ENCODE measurements at places on chromosomes 3 and 15.

- DNase-seq = no peak
Observed at GRCh38 chr3:115418583-115418982, 204.7 kb upstream of the GAP43 start.

DNA sequence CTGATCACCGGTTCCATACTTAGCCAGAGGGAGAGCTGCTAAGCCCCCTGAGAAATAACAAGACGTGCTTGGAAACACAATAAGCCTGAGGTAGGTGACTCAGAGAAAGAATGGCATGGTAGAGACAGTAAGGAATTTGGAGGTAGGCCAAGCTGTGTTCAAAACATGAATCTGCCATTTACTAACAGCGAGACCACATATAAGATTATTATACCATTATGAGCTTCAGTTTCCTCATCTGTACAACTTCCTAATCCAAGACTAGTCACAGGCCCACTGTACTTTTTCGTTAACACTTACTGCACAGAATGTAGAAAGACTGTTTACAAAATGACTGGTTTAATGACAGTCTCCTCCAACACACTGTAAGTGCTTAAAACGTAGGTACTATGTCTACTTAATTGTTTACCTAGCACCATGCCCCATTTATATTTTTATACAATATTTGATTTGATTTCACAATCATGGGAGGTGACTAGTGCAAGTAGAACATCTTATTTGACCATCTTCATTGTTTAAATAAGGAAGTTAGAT, 25.7 kb downstream of the ATOSA start:
- no peak for DNase-seq

DNA sequence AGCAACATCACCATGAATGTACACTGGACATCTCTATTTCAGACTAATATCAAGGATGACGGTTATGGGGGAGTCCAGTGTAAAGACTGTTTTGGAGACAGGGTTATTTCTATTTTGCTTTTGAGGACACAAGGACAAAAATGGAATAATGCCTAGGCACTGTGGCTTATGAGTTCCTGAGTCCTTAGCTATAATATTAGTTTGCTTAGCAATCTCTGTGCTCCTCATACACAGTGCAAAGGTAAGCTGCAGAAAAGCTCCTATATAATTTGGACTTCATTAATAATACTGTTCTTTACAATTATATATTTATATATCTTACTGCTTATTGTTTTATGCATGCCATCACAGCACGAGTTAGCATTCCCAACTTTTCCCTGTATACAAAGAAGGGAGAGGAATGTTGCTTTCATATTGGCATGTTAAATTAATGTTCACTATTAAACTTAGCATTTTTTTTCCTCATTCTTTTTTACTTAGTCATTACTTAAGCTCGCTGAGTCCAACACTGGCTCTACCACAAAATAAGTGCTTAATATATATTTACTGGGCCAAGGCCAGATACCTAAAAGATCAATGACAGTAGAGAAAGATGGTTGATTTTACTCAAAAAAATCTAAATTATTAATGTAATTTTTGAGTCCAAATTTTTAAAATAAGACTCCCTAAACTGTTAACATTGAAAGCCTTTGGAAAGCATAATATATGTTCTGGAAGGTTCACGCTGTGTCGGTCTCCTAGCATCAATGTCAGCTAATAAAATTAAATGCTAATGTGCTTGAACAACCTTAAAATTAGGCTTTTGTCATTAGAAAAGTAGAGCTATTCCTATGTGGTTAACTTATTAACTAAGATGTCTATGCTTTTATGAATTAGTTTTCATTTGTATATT, 13.8 kb downstream of the THBS1 start:
- DNase-seq = no peak

GRCh38 chr3:123104550-123104949, 37.7 kb downstream of the PDIA5 start:
- no peak for DNase-seq

- no peak for DNase-seq
Observed at GRCh38 chr15:35728219-35728940, 182.4 kb upstream of the DPH6 start.

DNA sequence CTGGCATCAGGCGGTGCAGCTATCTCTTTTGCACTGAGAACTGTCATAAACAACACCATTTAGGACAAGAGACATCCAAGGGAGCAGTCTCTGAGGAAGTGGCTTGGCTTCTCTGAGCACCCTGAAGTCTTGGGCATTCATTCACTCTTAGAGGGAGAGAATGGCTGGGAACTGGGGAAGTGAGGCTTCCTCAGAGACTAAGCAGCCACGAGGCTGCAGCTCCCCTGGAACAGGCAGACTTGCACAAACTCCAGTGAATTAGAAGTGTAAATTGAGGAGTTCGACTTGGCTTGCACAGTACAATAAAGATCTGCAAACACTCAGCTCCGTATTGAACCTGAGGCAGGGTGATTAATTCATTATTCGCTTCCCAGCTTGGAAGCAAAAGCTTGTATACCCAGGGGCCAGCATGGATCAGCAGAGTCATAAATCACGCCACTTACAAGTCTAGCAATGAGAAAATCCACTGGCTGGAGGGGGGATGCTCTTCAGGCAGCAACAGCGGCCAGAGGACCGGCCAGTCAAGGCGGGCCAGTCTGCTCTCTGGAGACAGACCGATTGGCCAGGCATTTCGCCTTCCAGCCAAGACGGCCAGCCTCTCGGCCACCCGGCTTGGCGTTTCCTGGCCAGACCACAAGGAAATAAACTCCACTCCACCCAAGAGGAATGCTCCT, 118.8 kb upstream of the ADPGK start:
- no peak for DNase-seq

DNA sequence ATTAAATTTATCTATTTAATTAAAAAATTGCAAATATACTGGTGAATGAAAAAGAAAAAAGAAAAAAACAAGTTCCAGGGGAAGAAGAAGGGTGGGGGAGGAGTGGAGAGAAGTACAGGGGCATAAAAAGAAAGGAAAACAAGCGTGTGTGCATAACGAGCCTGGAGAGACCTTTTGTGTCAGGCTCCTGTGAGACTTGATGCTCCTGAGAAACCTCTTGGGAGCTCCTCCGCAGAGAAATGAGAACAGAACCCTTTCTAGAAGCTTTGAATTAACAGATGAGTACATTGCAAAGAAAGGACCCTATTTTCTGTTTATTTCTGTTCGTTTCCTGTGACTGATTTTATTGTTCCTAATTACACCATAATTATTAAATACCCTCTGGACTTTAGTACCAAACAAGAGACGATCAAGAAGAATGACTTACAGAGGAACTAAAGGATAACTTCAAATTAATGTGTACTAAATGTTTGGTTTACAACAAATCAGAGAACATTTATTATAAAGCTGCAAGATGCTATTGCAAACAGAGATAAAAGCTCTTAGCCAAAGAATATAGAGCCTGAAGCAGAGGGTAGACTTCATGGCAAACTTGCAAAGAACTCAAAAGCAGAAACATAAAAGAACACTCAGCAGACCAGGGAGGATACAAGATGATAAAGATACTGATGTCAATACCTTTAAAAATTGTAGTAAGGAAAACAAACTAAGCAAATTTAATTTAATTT, 74.7 kb downstream of the DPPA2 start:
- DNase-seq = no peak

DNA sequence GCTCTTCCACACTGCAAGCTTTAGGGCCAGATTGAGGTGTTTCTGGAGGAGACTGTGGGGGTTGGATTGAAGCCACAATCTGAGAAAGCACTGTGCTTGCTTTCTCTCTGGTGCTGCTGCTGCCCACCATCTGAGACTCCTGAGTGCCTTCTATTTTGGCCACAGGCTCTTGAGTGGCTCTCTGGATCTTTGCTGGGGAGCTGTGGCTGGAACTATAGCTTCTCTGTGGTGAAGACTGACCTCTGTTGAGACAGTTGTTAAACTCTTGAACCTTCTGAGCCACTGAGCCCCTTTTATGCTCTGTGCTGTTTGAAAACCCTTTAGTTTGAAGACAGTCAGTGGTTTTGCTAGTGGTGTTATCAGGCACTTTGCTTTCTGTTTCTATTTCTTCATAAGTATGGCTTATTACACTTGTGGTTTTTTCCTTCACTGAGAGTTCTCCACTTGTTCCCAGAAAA, 108.7 kb upstream of the TSPAN3 start:
- DNase-seq = no peak

GRCh38 chr3:27877061-27878013, 155.2 kb upstream of the EOMES start:
- DNase-seq = no peak

- DNase-seq = no peak
Observed at GRCh38 chr15:41981371-41982132, 9.2 kb upstream of the EHD4 start.

- DNase-seq = no peak
Observed at GRCh38 chr3:102599819-102600576, 165.2 kb downstream of the ZPLD1 start.

DNA sequence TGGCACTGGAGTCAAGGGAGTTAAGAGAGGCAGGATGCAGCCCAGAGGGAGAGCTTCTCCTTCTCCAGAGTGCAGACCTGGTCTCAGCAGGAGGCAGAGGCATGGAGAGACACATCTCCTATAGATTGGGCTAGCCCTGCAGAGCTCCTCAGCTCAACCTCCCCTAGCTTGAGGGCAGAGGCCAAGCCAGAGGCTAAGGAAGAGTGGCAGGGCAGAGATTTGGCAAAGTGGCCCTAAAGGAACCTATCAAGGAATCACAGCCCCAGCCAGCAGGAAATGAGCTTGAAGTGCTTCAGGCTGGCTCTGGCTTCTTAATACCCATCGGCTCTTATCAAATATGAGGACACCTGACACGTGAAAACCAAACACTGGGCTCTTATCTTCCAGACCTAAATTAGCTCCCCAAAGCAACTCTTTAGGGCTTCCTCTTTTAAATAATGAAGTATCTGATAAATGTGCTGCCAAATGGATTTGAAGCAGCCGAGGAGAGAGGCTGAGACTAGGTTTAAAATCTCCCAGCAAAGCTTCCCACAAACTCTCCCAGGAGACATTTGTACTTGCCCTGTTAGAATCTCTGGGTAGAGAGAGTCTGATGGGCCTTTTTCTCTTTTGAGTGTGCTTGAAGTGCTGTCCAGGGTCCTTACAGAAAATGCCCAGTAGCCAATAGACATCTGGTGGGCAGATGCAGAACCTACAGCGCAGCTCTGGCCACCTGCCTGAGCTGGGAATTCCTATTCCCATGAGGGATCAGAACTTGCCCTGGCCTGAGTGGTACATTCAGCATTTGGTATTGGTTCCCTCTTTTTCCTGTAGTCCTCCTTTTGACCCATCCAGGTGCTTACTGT, 271.4 kb downstream of the CLSTN2 start:
- DNase-seq = no peak

GRCh38 chr15:60511351-60512031, 32.5 kb upstream of the ICE2 start:
- DNase-seq = no peak

GRCh38 chr15:34038871-34039789, at the start of gene AVEN:
AVEN (minus strand) TSS chr15:34039204; CDS start chr15:34039046, 158 bp downstream.
- DNase-seq = peak; percentile 49

DNA sequence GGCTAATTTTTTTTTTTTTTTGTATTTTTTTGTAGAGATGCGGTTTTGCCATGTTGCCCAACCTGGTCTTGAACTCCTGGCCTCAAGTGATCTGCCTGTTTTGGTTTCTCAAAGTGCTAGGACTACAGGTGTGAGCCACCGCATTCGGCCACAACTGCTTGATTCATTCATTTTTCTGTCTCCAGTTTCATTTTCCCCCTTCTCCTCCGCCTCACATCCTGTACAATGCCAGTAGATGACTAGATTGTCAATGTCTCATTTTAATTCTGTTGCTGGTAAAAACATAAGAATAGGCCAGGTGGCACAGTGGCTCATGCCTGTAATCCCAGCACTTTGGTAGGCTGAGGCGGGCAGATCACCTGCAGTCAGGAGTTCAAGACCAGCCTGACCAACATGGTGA, 12.0 kb upstream of the ZNF592 start:
- peak; percentile 53 for DNase-seq

- no peak for DNase-seq
Observed at GRCh38 chr3:71401695-71402231, 181.8 kb downstream of the FOXP1 start.

- DNase-seq = no peak
Observed at GRCh38 chr3:170012683-170013400, 25.0 kb upstream of the GPR160 start.

DNA sequence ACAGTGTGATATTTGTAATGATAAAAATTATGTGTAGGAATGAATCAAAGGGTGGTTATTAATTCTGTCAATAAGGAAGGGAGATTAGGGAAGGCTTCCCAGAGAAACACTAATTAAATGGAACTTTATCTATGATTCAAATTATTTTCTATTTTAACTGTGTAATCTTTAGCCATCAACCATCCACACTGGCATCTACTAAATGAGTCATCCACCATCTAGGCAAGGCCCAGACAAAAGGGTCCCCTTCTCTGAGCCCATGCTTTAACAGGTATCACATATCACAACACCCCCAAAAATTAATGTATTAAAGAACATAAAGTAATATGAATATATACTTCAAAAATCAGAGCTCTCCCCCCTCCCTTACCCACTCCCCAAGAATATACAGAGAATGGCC, 19.9 kb upstream of the TPM1 start:
- DNase-seq = no peak

- DNase-seq = no peak
Observed at GRCh38 chr3:17852217-17852616, 109.8 kb upstream of the TBC1D5 start.

DNA sequence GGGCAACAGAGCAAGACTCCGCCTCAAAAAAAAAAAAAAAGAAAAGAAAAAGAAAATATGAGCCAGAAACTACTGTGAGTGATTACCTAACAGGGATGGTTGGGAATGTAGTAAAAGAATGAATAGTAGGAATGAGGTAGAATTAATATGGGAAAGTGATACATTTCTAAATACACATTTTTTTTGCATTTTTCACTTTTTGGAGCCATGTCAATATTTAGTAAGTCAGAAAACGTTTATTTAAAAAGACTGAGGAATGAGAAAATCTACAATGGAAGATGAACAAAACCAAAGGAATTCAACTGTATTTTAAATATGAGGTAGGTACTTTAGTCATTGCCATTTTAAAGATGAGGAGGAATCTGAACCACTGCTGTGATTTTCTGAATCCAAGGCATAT, 817.2 kb upstream of the CADM2 start:
- DNase-seq = no peak

GRCh38 chr3:105866656-105867653, 1.9 kb downstream of the CBLB start:
- DNase-seq = no peak

GRCh38 chr15:29570948-29571791, 251.1 kb downstream of the TJP1 start:
- DNase-seq = no peak

GRCh38 chr15:63973212-63974009, 72.9 kb downstream of the DAPK2 start:
- no peak for DNase-seq

GRCh38 chr3:135097276-135097946, 302.4 kb downstream of the EPHB1 start:
- no peak for DNase-seq

GRCh38 chr3:124273651-124274050, 281.7 kb upstream of the ROPN1 start:
- no peak for DNase-seq

Measured in activated gamma-delta T cell treated with Interleukin-2 at 50 U/mL for 16 hours (primary cell).